Activated CD4-positive, alpha-beta T cell treated with anti-CD3 and anti-CD28 coated beads, Interleukin-10, Interleukin-2, amounts not matched to agents 100 ng/mL and 50 ng/mL, durations not matched to agents 16 hours and 8 hours (primary cell): ENCODE measurements at places on chromosomes 6 and 20.

DNA sequence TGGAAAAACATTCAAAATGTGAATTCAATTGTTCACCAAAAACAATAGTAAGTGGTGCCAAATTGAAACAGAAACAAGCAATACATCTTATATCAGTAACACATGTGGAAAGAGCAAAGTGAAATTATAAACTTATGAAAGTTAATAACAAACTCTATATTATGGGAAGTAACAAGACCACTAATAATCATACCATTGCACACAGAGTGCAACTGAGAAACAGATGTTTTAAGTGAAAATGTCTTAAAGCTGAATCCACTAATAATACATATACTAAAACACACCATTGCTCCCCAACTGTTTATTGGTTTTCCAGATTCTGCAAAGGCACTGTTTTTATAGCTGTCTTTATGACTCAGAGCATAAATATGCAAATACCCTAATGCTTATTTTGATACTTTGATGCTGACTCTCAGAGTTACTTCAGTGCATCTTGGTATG, 292.3 kb downstream of the RFPL4B start:
- no peak for DNase-seq

DNA sequence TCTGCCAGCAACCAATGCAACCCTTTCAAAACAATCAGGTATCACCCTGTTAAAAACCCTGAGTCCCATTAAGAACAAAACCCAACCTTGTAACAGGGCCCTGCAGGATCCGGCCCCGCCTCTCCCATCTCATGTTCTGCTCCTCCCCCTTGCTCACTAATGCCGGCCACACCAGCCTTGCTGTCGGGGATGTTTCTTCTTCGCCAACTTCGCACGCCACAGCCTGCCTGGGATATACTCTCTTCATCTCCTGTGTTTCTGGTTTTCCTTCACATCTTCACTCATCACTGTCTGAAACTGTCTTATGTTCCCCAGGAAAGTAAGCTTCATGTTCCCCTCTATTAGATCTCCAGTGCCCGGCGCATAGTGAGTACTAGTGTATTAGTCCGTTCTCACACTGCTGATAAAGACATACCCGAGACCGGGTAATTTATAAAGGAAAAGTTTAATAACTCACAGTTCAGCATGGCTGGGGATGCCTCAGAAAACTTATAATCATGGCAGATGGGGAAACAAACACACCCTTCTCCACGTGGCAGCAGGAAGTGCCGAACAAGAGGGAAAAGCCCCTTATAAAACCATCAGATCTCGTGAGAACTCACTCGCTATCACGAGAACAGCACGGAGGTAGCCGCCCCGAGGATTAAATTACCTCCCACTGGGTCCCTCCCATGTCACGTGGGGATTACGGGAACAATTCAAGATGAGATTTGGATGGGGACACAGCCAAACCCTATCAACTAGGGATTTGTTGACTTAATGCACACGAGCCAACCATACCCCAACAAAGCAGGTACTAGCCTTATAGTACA, 5.1 kb downstream of the TP53RK start:
- DNase-seq = peak; percentile 8

DNA sequence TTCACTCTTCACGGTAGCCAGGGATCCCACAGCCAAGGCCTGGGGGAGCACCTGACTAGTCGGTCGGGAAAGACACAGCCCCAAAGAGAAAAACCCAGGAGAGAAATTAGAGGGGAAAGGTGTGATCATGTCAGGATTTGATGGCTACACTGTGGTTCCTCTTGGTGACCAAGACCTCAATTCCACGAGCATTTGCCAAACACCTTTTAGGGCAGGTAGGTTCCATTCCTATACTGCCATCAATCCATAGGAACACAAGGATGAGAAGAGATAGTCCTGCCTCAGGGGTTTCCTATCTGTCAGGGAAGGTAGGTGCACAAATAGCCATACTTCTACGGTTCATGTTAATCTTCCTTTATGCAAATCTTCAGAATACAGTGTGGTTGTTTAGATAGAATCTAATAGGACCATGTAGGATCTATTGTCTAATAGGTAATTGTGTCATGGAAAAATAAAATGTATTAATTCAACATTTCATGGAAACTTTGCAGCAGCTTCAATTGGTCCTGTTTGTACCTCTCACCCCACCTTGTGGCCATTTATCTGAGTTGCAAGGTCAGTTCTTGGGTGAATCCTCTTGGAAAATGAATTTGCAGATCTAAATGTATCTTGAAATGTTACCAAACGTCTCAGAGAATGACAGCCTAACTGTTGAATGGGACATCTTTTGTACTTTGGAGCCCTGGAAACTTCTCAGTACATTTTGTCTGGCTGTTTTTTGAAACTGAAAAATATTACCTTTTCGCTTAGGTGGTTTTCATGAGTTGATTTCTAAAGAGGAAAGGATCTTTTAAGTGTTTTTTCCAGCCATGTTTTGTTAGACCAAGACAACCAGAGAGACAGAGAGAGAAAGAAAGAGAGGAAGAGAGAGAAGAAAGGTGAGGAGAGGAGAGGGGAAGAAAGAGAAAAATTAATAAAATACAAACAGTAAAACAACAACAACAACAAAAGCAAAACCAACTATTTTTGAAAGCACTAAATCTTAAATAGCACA, 33.7 kb upstream of the IYD start:
- peak; percentile 61 for DNase-seq

GRCh38 chr20:52270696-52271095, 79.1 kb upstream of the ZFP64 start:
- DNase-seq = no peak

GRCh38 chr6:148972481-148972880, 225.7 kb downstream of the UST start:
- DNase-seq = peak; percentile 33

- no peak for DNase-seq
Measured at GRCh38 chr20:19502169-19502568, 255.9 kb upstream of the RIN2 start.
